T-helper 1 cell (primary cell): ENCODE measurements at places on chromosomes 5 and 9.

- DNase-seq: no peak
These were observed 9.6 kb upstream of the CCDC171 start for GRCh38 chr9:15543047-15543813.

- DNase-seq: peak; percentile 34
These were observed 10.9 kb upstream of the GADD45G start for GRCh38 chr9:89593727-89594427.

GRCh38 chr9:76529653-76530052 lies 70.7 kb downstream of the GCNT1 start:
- no peak for DNase-seq

DNA sequence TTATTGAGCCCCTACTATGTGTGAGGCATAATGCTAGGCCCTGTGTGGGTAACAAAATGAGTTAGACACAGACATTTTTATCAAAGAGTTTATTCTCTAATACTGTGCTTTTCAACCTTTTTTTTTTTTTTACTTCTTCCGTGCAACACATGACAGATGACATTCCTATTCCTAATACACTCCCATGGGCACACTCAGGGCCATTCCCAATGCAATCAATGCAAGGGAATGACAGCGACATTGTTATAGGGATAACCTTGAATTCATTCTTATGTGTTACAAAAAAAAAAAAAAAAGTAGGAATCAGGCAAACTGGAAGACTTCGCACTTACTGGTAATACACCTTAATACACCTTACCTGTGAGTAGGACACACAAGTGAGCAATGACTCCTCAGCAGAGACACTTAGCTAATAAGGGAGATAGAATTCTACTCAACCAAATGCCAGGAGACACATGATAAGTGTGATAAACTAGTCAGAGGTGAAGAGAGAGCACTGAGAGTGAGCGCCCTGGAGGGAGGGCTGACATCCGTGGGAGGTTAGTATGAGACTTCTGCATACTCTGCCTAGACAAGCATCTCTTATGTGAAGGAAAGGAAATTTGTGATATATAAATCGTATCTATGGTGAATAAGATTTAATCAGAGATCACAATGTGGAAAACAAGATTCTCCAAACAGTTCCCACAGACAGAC lies 21.0 kb upstream of the ARSB start:
- no peak for DNase-seq

- DNase-seq: no peak
These were observed 158.7 kb downstream of the NMUR2 start for GRCh38 chr5:152246401-152246800.
